ENCODE measurements at places on chromosomes 1 and 21. TPM values are rescaled to one million over a fixed set of nuclear protein-coding genes. Genes with fewer than 3 reads are reported as not detected.

DNA sequence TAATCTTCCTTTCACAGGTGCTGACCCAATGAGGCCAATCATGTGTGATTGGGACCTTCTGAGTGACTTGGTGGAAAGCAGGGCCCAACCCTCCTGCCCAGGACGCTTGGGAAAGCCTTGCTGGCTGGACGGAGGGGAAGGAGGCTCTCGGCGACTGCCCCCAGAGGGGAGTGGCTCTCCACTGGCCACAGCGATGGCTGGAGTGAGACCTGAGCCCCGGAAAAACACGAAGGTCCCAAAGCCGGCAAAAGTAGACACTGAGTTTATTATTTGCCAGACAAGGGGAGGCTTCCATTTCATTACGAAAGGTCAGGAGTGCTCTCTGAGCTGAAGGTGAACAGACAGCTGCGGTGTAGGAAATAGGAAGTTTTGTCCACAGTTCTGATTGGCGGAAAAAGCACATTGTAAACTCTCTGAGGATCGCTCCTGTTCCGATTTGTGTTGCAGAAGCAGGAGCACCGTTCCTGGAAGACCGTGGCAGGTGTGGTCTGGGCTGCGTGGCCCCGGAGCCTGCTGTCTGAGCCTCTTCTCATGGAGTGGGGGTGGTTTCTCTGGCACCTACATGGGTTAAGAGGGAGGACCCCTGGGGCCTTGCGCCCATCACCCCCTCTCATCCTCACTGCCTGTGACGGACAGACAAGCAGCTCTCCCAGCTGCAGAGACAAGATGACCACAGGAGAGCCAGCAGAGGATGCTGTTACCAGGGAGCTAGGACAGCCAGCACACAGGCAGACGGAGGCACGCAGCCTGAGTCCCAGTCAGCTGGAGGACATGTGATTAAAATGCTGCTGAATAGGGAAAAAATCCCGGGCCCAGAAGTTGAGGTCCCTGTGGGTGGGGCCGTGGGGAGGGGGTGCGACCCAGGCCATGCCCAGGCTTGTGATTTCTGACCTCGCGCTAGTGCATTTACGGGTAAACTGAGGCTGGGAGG, 41.5 kb downstream of the KRTAP10-1 start:
- DNase-seq: no peak

DNA sequence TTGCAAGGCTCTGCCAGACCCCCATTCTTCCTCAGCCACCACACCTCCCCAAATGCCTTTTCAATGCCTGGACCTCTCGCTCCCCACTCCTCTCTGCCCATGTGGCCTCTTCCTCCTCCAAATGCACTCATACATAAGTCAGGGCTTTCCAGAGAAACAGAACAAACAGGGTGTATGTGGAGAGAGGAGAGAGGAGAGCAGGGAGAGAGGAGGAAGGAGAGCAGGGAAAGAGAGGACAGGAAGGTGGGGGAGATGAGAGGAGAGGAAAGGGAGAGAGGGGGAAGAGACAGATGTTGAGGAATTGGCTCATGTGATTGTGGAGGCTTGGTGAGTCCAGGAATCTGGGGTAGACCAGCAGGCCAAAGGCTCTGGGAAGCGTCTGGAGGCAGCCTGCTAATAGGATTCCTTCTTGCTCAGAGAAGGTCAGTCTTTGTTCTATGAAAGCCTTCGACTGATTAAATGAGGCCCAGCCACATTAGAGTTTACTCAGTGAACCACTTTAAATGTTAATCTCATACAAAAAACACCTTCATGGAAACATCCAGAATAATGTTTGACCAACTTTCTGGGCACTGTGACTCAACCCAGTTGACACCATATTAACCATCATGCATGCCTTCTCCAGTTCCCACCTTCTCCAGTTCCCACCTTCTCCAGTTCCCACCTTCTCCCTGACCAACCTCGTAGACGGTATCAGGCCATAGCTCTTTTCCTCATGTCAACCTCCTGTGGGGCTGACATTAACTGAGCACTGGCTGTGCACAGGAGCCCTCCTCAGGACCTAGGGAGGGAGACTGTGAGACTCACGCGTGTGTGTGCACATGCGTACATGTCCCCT, 11.3 kb upstream of the LGR6 start:
- no peak for DNase-seq

GRCh38 chr1:211258310-211258755, 833 bp upstream of the RCOR3 start:
- DNase-seq: peak; percentile 48

DNA sequence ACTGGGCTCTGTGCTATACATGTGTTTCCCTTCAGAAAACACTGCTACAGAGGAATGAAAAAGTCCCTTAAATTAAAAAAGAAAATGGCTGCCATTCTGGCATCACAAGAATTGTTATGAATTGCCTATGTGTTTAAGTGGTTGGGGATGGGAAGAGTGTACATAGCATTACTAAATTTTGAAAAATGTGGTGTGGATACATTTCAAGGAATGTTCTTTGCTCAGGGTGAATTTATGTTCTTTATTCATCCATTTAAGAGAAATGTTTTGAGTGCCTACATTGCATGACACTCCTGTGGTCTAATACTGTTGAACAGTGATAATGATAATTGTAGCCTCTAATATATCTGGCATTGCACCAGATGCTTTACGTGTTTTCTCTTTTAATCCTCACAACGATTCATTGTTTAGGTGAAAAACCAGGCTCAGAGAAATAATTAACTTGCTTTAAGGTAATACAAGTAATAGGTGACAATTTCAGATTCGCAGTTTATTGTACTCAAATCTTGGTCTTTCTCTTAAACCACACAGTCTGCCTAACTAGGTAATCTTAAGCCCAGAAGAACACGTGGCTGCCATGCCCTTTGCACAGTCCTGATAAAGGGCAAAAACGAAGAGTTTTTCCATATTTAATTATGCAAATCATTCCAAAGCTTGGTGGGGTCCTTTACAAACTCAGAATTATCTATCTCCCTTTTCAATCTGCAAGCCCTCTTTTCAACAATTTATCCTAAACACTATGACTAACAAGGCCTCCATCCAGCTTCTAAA, 31.5 kb downstream of the DPT start:
- DNase-seq: no peak

GRCh38 chr1:159841749-159842148, 15.1 kb downstream of the SLAMF8 start:
- DNase-seq: no peak

DMBX1 gene
- total RNA-seq: not detected

GRCh38 chr1:8903908-8904650, 25.6 kb upstream of the ENO1 start:
- no peak for DNase-seq

- no peak for DNase-seq
These were observed 139.9 kb upstream of the ZNF644 start for GRCh38 chr1:91161749-91162148.

OR2L13 gene
- not detected for total RNA-seq

DNA sequence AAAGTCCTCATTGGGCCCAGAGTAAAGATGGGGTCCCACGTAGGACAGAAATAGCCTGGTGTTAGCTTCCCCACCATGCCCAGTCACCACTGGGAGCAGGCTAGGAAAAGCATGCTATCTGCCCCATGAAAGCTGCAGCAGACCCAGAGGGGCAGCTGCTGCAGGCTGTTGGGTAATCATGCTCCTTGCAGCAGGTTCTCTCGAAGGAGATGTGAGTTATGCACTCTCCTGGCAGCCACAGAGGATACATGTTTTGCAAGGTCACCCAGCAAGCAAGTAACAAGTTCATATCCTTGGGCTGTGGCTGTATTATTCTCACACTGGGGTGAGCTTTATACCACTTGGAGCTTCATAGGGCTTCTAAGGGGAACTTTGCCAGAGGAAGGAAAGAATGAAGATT, 9.1 kb upstream of the HEYL start:
- DNase-seq: no peak

GRCh38 chr1:184691719-184692324, 62.8 kb downstream of the EDEM3 start:
- no peak for DNase-seq

- no peak for DNase-seq
These were observed 392.5 kb upstream of the ZRANB2 start for GRCh38 chr1:71473331-71473730.

DNA sequence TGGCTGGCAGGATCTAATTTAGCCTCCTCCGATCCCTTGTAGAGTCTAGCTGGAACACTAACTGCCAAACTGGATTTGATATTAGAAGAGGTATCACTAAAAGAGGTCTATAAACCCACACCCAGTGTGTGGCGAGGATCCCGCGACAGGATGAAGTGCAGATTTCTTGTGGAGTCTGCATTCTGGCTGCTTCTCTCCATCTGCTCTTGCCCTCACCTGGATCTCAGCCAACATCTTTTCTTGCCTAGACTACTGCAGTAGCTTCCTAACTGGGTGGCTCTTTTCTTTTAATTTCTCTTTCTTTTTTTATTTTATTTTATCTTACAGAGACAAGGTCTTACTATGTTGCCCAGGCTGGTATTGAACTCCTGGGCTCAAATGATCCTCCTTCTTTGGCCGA, 48.9 kb upstream of the CAPZB start:
- no peak for DNase-seq

Measured in activated B cell treated with CpG ODN at 0.5 μM for 24 hours (primary cell).